Epithelial cell of prostate (primary cell): ENCODE measurements at places on chromosomes 1 and 21.

GRCh38 chr1:240619906-240620621, 8.1 kb upstream of the GREM2 start:
- no peak for DNase-seq

GRCh38 chr1:26811708-26812107, 14.8 kb upstream of the ZDHHC18 start:
- no peak for DNase-seq

DNA sequence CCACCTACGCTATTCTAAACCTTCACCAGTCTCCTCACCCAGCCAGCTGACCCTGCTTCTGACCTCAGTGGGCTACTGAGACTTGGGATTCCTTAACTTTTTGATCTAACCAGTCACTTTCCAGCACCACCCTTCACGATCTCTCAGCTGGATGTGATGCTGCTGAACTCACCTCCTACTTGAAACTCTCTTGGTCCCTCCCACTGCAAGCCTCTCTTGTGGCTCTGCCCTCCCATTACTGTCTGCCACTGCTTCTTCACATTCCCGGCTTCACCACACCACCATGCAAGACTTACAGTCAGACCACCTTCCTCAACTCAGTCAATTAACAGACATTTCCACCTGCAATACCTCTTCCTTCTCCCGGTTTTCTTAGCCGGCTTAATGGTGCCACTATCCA, 6.3 kb downstream of the TAF5L start:
- no peak for DNase-seq

DNA sequence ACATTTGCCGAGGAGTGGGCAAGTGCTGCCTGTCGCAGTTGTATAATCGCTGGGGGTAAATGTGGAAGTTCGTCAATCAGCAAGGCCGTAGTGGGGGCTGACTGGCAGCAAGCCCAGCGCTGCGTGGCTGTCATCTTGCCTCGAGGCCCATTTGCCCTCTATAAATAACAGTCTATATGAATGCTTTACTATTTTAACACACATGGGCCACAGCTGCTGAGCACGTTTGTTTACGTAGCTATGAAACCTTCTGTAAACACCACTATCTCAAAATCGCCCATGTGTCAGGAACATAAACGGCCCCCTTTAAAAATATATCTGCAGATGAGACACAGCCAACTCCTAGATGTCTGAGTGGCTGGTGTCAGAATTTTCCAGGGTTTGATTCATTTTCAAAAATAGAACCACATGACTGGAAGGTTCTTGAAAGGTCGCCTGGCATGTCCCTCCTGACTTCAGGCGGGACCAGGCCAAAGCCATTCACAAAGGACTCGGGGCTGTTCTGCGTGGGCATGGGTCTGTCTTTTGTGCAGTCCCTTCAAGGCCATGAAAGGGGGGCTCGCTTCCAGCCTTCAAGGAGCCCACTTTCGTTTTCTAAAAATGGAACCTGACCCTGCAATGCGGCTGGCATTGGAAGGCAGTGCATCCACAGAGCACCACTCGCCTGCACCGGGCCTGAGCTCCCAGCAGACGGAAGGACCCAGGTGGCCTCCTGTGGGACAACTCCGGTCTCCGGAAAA, 205.5 kb downstream of the KCNJ6 start:
- DNase-seq: no peak
